AG04449 (cell line): ENCODE measurements at places on chromosomes 6 and 20.
A peak's percentile ranks its signal among the peaks of the same experiment; 100 is the strongest.

- DNase-seq, result no peak
Measured at GRCh38 chr20:58756450-58756775, 63.8 kb downstream of the NPEPL1 start.

GRCh38 chr6:21665392-21666200 is 72.0 kb downstream of the SOX4 start:
- DNase-seq, result no peak

DNA sequence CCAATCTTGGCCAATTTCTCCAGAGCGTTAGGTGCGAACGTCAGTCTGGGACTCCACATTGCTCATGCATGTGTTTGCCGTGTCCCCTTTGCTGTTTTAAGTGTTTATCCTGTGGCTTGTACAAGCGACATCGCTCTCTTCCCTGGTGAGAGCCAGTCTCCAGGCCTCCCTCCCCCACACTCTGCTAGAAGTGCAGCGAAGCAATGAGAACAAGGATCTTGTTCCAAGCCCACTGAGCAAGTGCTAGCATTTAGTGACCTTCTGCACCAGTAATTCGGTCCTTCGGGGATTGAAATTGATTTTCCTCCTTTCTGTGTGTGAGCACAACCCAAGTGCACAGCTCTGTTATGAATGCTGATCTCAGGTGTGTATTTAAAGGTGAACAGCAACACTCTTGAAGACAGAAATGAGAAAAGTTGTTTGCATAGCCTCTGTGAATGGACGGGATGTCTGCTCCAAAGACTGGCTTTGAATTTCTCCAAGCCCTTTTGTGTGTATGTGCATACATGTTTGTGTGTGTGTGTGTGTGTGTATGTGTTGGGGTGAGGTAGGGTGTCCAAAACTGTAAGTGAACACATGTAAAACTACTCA is 29.0 kb downstream of the CD83 start:
- no peak for DNase-seq

DNA sequence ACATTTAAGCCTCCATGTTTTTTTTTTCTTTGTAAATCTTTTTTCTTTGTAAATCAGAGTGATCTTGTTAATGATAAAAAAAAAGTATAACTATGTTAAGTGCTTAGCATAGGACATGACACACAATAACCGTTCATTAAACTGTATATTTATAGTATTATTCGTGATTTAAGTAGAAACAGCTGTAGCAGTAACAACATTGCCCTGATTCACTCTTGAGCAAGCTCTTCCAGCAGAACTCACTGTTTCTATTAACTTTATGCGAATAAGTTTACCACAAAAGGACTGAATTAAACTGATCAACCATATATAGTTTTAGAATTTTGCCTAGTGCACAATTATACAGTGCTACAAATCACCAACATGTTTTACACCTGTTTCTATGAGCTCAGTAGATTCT is 1338.0 kb upstream of the EYS start:
- no peak for DNase-seq

DNA sequence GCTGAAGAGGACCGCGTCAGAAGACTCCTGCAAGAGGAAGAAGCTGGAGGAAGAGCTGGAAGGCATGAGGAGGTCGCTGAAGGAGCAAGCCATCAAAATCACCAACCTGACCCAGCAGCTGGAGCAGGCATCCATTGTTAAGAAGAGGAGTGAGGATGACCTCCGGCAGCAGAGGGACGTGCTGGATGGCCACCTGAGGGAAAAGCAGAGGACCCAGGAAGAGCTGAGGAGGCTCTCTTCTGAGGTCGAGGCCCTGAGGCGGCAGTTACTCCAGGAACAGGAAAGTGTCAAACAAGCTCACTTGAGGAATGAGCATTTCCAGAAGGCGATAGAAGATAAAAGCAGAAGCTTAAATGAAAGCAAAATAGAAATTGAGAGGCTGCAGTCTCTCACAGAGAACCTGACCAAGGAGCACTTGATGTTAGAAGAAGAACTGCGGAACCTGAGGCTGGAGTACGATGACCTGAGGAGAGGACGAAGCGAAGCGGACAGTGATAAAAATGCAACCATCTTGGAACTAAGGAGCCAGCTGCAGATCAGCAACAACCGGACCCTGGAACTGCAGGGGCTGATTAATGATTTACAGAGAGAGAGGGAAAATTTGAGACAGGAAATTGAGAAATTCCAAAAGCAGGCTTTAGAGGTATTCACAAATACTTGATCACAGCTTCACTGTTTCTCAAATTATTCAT is 8.9 kb upstream of the SNRNP48 start:
- no peak for DNase-seq

DNA sequence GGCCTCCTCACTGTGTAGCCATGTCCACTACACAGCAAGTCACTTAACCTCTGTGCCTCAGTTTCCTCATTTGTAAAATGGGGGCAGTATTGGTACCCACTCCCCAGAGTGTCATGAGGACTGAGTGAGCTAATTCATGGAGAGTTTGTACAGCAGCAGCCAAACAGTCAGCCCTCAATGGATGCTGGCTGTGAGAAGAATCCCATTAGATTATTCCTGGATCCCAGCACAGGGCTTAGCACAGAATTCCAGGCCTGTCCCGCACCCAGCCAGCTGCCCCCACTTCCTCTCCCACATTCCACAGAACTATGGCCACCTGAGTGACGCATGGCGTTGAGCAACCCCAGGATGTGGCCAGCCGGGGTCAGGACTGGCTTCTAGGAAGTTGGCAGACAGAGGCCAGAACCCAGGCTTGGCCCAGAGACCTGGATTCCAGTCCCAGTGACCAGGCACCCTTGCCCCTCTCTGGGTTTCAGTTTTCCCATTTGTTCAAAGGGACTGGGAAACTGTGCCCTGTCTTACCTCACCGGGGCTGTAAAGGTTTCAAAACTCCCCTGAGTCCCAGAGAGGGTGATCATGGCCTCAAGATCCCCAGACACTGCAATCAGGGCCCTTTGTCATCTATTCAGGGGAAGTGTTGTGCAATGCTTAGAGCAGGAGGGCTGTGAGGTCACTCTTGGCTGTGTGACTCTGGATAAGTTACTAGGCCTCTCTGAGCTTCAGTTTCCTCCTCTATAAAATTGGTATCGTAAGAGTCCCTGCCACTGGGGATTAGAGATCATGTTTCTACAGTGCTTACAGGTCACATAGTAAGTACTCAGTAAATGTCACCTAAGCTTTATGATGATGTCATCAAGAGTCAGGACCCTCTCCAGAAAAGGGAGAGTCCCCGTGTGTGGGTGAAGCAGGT is 3.0 kb upstream of the TGM2 start:
- DNase-seq, result peak; percentile 73

- DNase-seq, result no peak
Measured at GRCh38 chr6:81864124-81864523, 111.6 kb upstream of the TENT5A start.

GRCh38 chr6:39330057-39330456 is 7.6 kb upstream of the KCNK16 start:
- DNase-seq, result no peak

DNA sequence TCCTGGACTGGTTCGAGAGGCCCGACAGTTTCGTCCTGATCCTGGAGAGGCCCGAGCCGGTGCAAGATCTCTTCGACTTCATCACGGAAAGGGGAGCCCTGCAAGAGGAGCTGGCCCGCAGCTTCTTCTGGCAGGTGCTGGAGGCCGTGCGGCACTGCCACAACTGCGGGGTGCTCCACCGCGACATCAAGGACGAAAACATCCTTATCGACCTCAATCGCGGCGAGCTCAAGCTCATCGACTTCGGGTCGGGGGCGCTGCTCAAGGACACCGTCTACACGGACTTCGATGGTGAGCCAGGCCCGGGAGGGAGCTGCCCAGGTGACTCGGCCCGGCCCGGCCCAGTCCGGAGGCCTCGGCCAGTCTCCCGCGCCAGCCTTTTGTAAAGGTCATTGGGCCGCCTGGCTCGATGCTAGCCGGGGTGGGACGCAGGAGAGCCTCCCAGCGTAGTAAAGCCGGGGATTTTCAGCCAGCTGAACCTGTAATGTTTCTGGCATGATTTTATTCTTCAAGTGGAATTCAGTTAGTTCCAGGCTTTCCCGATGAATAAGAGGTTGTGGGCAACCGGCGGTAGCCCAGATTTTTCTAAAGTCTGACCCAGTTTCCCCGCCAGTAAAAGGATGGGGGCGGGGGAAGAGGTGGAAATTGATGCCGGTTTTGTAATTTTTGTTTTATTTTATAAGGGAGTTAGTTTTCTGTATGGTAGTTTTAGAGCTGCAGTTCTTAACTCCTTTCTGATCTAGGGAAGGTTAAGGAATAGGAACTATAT is 1.4 kb downstream of the PIM1 start:
- no peak for DNase-seq

GRCh38 chr6:134176264-134176975 is 124.0 kb upstream of the SLC2A12 start:
- no peak for DNase-seq

DNA sequence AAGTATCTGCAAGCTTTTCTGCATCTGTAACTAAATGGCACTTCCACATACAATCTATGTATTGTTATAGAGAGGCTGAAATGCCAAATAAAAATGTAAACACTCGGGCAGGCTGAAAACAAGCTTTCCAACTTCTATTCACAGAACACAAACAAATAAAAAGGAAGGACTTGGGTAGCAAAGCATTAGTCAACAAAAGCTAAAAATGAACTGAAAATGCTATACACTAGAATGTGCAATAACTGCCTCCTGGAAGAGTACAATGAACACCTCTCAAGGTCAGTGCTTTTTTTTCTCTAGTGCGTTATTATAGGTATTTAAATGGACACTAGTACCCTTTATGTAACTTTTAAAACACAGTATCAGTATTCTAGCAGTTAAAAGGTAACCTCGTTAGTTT is 31.4 kb downstream of the STK38 start:
- DNase-seq, result no peak

DNA sequence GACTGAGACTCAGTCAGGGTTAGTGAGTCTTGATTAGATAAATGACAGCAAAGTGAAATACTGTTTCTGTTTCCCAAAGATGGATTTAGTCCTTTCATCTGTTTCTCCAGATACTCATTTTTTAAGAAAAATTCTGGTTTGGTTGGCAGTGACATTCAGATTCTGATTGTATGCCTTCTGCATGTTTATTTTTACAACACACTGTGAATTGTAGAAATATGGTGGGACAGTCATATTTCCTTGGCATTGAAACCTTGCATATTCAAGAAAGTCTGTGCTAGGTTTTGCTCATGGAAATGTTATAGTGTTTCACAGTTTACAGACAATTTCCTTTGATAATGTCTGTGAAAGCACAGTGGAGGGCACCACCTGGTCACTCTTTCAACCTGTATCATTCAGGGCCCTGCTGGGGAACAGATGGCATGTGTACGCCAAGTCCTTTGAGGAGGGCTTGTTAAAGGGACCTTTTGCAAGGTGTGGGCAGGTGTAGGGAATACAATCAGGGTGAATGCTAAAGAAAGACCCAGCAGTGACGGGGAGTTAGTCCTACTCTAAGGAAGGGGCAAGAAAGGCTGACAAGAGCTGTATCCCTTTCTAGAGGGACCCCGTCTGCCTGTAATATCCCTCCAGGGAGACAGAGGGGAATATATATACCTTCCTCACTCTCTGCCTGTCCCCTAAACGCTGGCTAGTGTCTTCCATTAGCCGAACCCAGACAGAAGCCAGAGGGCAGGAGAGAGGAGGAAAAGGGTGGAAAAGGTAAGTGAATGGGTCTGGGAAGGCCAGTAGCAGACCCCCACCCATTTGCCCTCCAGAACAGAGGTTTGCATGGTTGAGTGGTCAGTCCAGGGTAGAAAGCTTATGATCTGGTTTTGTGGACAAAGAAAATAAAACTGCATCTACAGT is 10.2 kb downstream of the PLCB4 start:
- DNase-seq, result no peak

DNA sequence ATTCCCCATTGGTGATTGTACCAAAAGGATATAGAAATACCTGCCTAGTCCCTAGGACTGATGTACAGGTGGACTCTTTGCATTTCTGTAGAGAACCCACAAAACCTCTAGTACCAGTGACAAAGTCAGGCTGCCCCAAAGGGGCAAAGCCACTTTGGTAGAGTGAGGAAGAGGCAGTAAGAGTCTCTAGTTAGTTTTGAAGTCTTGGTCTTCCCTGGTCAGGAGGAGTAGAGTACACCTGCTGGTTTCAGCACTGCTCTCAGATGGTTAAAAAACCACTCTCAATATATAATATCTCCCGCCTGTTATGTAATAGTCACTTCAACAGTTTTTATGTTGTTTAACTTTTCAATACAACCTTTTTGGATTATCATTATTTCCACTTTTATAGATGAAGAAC is 344.9 kb downstream of the CDKAL1 start:
- no peak for DNase-seq

DNA sequence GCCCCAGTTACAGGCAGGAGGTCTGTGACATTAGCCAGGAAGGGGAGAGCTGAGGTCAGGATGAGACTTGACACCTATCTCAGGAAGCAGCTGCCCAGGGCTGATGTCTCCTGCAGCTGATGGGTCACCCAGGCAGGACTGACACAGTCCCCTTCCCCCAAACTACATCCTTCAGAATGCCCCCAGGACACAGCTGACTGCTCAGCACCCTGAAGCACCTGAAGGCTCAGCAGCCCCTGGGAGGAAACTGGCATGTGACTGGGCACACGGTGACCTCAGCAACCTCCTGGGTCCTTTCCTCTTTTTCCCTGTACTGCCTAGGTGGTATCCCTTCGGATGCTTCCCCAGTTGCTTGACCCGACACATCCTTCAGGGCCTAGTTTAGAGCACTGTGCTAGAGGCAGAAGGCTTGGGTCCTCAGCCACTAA is 1.9 kb downstream of the SDC4 start:
- no peak for DNase-seq

- DNase-seq, result no peak
Measured at GRCh38 chr6:77462359-77463307, 658 bp downstream of the HTR1B start.

DNA sequence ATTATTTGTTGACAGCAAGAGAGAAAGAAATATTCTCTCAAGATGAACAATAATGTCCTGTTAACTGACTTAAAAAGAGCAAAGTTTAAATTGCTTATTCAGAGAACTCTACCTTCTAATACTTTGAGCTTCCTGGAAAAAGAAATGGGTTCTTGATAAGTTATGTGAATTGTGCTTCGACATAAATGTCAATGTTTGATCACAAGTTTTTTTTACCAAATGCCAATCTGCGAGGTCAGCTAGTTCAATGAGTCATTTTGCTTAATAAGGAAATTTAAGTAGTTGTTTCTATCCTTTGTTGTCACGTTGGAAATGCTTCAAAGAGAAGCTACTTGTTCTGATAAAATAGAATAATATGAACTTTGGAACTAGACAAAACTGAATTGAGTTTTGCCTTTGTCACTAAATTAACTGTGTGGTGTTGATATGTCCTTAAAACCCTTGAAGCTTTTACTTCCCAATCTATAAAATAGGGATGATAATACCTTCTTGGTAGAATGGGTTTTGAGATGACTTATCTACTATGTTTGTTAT is 642.1 kb upstream of the FLRT3 start:
- no peak for DNase-seq

- DNase-seq, result no peak
Measured at GRCh38 chr6:56507517-56507916, 135.2 kb downstream of the DST start.

- DNase-seq, result no peak
Measured at GRCh38 chr20:14785065-14785743, 447.8 kb upstream of the FLRT3 start.

- DNase-seq, result no peak
Measured at GRCh38 chr6:47245745-47246371, 63.8 kb downstream of the TNFRSF21 start.
